Activated CD8-positive, alpha-beta memory T cell treated with anti-CD3 and anti-CD28 coated beads for 1 hour (primary cell): ENCODE measurements at places on chromosomes 4 and X.

GRCh38 chrX:17082831-17083230 lies 136.4 kb downstream of the REPS2 start:
- no peak for DNase-seq

DNA sequence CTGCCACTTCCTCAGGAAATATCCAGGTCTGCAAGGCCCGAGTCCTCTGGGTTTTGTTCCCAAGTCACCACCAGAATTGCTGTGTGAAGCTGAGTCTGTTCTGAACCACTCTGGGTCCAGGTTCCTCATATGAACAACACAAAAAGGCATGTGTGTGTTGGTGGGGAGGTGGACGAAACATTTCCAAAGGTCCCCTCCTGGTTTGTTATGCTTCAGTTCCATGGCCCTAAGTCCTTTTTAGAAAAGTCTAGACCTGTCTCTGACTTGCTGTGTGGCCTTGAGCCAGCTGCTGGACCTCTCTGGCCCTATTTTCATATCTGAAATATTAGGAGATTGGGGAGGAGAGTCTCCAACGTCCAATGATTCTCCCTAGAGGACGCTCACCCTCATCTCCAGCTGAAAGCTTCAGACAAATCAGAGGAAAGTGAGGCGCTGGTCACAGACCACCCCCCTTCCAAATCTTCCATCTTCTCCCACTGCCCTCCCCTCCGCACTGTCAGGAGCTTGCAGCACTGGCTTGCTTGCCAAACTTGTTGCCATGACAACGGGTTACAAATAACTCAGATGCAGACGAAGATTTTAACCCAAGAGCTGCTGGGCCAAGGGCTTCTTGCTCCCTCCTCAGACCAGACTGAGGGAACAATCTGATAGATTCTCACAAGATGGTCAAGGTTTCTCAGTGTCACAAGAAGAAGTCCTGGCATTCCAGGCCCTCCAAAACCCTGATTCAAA lies 64.5 kb downstream of the SMC1A start:
- DNase-seq: no peak

- DNase-seq: no peak
Observed at GRCh38 chrX:6374556-6374955, 145.9 kb upstream of the NLGN4X start.

DNA sequence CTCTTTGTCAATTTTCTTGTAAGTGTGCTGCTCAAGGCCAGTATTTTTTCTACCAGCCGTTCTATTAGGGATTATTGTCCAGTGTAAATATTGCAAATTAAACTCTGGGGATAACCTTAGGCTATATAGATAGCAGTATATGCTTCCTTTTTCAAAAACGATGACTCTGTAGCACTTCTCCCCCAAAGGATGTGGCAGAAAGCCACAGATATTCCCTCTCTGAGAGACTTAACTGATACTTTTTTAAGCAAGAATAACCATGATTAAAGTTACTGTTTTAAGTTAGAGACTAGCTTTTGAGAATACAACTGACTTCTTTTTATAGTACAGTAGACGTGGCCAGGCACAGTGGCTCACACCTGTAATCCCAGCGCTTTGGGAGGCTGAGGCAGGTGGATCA lies 130.0 kb downstream of the FHIP1A start:
- no peak for DNase-seq

GRCh38 chr4:55407119-55407518 lies 11.4 kb downstream of the TMEM165 start:
- DNase-seq: no peak

- no peak for DNase-seq
Observed at GRCh38 chr4:185394568-185395237, 1.0 kb downstream of the LRP2BP start.

GRCh38 chrX:7545564-7545963 lies 297.4 kb upstream of the VCX start:
- DNase-seq: no peak

- no peak for DNase-seq
Observed at GRCh38 chr4:111596491-111596890, 548.8 kb upstream of the FAM241A start.

GRCh38 chr4:15894921-15895916 lies 43.3 kb downstream of the FGFBP1 start:
- DNase-seq: no peak

DNA sequence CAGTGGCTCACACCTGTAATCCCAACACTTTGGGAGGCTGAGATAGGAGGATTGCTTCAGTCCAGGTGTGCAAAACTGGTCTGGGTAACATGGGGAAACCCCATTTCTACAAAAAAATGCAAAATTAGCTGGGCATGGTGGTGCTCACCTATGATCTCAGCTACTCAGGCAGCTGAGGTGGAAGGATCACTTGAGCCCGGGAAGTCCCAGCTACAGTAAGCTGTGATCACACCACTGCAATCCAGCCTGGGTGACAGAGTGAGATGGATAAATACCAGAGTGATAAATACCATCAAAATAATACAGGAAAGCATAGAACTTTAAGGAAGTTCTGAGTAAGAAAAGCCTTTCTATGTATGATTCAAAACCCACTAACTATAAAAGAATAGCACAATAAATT lies 52.8 kb downstream of the LRBA start:
- DNase-seq: no peak

- DNase-seq: no peak
Observed at GRCh38 chrX:9341291-9342201, 123.3 kb upstream of the TBL1X start.

DNA sequence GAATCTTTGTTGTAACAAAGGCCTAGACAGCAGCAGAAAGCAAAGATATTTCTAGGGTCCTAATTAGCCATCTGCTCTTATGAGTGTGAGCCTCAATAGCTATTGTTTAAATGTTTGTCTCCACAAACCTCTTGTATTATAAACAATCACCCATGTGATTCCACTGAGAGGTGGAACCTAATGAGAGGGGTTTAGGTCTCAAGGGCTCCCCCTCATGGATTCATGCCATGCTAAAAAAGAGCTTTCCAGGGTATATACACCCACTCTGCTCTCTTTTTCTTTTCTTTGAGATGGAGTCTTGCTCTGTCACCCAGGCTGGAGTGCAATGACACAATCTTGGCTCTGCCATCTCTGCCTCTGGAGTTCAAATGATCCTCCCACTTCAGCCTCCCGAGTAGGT lies 42.1 kb downstream of the TRIM61 start:
- DNase-seq: no peak

- DNase-seq: no peak
Observed at GRCh38 chrX:72308566-72309296, 3.0 kb upstream of the CITED1 start.

GRCh38 chrX:51853251-51853650 lies 40.2 kb upstream of the MAGED1 start:
- no peak for DNase-seq

GRCh38 chrX:32153585-32153984 lies 1057.8 kb downstream of the DMD start:
- DNase-seq: no peak

- DNase-seq: no peak
Observed at GRCh38 chr4:8362483-8362882, 78.0 kb downstream of the ACOX3 start.

DNA sequence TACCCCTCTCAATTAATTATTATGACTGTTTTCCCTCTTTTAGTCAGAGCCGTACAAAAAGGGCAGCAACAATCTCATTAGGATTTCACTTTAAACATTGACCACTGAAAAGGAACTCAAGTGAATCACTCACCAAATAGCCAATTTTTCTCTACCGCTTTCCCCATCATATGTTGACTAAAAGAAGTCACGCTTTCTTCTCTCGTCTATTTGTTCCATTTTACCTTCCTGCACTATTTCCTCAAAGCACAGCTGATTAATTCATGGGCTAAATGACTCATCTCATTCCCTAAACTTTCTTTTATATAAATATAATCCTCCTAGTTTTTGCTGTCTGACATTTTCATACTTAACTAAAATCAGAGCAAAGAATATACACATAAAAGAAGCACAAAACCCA lies 8.2 kb downstream of the MID1 start:
- no peak for DNase-seq

- DNase-seq: no peak
Observed at GRCh38 chr4:40525752-40526598, 103.7 kb downstream of the RBM47 start.

DNA sequence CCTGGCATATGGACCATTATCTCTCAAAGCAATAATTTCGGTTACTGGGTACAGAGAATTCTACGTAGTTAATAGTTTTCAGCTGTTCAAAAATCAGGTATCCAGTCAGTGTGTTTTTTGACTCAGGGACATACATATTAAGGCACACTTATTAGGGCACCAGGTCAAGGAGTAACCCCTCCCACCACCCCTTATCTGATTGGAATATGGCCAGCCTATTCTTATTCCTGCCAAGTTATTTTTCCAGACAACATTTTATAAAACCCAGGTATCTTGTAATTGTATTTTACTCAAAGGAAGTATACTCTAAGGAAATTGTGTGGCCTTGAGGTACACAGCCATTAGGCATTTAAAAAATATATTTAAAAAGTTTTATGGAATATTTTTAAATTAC lies 4.3 kb downstream of the ZFX start:
- no peak for DNase-seq

DNA sequence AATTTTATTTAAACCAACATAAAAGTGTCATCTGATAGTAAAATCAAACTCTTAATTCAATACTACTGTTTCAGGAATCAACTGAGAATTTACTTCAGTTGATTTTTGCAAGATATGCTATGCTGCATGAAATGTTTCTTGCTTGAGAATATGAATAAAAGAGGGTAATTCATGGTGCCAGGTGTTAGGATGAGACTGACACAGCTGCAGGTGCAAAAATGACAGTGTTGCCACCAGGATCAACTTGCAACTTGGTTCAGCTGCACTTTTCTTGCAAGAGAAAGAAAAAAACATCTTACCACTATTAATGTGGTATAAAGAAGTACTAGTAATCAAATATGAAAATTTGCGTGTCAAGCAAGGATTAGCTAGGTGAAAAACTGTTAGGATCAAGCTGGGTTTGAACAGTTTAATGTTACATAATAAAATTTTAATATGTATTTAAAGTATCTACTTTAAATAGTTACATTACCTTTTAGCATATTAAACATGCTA lies 49.7 kb downstream of the CHIC2 start:
- DNase-seq: no peak
